HCT116 (cell line): ENCODE measurements at places on chromosomes 3 and 15.

DNA sequence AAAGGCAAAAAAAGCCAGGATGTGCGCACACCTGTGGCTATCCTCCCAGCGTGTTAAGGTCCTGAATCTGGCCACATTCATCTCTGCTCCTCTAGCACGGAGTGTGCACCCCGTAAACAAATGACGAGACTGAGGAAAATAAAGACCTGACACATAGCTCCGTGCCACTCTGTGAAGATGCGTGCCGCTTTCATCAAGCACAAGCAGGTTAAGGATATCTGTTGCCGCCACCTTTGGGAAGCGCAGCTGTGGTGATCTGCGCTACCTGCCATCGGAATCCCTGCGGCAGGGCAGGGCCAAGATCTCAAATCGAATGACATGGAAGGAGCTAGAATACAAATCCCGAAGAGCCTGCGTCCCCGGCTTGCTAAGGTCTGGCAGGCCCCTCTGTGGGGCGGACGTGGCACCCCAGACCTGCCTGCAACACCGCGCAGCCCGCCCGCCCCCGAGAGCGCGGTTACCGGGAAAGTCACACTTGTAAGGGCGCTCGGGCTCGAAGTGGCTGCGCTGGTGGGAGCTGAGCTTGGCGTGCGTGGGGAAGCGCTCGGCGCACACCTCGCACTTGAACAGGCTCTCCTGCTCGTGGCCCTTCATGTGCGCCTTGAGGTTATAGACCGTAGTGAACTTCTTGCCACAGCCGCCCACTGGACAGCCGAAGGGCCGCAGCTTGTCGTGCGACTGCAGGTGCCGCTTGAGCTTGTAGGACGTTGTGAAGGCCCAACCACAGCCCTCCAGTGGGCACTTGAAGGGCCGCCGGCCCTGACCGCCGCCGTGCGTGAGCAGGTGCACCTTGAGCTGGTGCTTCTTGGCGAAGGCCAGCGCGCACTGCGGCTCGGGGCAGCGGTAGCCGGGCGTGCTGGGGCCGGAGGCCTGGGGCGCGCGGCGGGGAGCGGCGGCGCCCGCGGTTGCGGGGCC is 936 bp downstream of the ZXDC start:
- DNase-seq = peak; percentile 16

GRCh38 chr3:124666067-124666466 is 64.2 kb upstream of the UMPS start:
- no peak for DNase-seq

DNA sequence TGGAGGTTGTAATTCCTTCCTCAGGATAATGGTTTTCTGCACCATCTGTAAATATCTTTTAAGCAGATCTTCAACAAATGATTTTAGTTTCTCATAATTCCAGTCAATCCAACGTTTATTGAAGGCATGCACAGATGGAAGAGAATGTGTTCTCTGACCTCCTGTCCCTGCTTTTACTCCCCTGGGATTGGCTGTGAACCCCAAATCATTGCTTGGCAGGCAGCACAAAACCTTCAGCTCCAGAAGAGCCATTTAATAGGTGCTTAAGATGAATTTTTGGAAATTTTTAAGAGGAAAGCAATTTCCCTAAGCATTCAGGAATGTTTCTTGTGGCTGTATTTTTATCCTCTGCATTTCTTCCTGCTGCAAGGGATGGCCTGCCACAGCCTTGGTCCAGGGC is 25.5 kb upstream of the THSD4 start:
- no peak for DNase-seq

DNA sequence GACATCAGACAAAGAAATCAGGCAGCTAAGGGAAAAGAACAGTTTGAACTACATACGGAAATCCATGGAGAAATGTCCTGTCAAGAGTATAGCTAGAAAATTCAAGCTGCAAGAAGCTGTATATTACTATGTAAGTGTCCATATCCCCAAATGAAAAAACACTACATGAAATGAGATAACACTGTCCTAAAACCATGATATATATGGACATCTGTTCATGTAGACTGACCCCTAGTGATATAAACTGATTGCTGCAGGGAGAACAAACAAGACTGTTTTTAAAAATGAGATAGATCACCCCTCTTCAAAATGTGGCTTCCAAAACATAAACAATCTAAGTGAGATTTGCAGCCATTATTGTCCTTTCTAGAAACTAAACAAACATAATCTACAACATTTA is 985.6 kb downstream of the EPHA3 start:
- no peak for DNase-seq

DNA sequence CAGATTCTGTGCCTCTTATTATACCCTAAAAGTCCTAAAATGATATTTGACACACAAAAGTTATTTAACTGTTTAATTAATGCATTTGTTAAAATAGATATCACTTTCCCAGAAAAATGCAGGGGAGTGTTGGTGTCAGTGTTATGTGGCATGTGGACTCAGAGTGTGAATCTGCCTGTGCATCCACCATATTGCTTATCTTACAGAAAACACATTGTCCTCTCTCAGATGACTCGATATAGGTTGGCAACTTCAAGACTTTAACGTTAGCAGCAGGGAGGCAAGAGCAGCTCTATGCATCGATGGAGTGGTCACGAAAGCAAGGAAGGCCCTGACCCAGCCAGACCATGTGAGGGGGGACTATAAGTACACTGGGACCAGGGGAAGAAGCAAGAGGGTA is 165.4 kb upstream of the DCBLD2 start:
- DNase-seq = no peak

DNA sequence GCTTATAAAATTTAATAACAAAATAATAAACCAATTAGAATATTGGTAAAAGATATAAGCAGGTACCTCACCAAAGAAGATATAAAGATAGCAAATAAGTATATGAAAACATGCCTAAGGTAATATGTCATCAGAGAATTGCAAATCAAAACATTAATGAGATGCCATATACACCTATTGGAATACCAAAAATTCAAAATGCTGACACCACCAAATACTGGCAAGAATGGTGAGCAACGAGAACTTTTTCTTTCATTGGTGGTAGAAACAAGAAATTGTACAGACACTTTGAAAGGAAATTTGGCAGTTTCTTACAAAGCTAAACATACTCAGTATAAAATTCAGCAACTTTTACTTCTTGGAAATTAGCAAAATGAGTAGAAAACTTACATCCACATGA is 346.9 kb upstream of the ROBO1 start:
- DNase-seq = no peak

- peak; percentile 24 for DNase-seq
Measured at GRCh38 chr3:16290007-16290826, 25.2 kb downstream of the OXNAD1 start.

GRCh38 chr3:26106228-26106627 is 316.3 kb downstream of the OXSM start:
- no peak for DNase-seq

- no peak for DNase-seq
Measured at GRCh38 chr15:71559098-71559497, 251.3 kb upstream of the NR2E3 start.

DNA sequence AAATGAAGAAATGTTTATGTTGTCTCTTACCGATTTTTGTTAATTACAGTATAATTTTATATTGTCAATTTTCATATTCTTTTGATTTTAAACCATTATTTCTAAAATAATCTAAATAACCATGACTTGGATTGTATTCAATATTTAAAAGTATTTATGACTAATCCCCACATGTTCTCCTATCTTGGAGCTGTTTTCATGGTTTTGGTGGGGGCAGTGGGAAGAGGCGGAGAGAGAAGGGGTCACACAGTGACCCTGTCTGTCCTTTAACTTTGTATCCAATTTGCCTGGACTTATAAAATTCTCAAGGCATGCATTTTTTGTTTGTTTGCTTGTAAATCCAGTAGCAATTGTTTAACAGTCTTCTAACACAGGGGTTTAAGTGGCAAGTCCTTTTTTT is 407.4 kb downstream of the NTRK3 start:
- DNase-seq = no peak

DNA sequence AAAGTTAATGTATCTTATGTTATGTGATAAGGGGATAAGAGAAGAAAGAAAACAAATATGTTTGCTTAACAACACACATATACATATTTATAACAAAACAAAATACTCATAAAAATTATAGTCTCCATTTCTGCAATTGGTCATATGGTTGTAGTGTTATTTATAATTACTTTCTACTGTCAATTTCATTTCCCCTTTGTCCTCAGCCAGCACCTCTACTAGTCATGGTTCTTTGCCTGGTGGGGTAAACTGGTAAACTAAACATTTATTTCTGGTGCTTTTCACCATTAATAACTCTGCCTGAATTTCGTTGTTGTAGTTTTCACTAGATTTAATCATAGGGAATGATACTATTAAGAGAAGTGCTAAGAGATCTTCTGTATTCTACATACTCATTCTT is 88.0 kb upstream of the ALCAM start:
- DNase-seq = no peak

GRCh38 chr15:33148129-33148751 is 46.3 kb downstream of the FMN1 start:
- DNase-seq = no peak

- DNase-seq = no peak
Measured at GRCh38 chr3:30924763-30925162, 30.3 kb upstream of the GADL1 start.

- no peak for DNase-seq
Measured at GRCh38 chr3:36063992-36064391, 316.3 kb upstream of the STAC start.

GRCh38 chr3:69116897-69117296 is 5.5 kb downstream of the LMOD3 start:
- DNase-seq = peak; percentile 36

- no peak for DNase-seq
Measured at GRCh38 chr15:67093504-67093862, 28.1 kb downstream of the SMAD3 start.

- no peak for DNase-seq
Measured at GRCh38 chr15:74614744-74615507, 710 bp upstream of the CLK3 start.

DNA sequence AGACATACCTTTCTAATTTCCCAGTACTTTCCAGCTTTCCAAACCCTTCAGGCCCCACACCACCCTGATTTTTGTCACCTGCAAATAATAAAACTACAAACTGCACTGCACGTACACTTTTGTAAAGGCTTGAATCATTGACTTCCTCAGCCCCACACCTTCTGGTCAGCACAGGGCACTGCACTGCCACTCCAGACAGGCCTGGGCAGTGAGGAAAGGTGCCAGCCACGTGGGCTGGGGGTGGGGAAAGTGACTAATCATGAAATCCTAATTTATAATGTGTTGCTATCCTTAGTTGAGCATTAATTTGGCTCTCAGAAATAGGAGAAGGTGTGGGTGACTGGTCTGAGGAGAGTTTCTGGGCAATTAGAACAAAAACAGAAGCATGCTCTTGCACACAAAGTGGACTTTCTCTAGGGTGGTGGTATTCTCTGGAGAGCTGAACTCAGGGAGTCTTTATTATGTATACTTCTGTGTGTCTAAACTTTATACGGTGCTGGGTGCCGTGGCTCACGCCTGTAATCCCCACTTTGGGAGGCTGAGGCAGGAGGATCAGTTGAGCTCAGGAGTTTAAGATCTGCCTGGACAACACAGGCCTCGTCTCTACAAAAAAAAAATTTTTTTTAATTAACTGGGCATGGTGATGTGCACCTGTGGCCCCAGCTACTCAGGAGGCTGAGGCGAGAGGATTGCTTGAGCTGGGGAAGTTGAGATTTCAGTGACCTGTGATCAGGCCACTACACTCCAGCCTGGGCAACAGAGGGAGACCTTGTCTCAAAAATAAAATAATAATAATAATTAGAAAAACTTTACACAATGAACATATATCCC is 58.2 kb upstream of the FLNB start:
- peak; percentile 22 for DNase-seq

DNA sequence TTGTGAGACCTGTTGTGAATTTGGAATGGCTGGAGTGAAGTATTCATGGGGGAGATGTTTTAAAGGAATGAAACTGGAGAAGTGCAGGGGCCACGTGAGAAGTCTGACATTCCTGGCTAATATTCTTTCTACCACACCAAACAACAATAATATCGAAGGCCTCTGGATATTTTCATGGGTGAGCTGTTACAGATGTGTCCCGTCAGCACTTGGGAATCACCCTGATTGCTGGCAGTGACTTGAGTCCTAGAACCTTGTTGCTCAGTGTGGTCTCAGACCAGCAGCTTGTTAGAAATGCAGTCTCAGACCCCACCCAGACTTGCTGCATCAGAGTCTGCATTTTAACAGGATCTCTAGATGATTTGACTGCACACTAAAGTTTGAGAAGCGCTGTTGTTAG is 113.8 kb downstream of the ITPR1 start:
- DNase-seq = no peak

DNA sequence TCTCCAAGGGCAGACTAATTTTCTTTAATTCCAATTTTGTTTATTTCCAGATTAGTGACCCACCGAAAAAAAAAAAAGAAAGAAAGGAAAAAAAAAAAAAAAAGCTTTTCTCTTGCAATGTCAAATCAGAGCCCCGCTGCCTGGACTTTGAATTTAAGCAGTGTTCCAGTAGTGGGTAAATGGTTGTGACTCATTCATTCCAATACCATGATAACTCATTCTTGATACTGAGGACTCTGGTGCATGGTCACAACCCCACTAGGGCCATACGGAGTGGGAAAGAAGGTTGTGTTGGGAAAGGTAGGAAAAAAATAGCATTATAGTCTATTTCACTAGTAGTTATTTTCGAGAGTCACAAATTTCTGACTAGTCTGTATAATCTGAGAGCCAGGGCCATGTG is 59.1 kb upstream of the COL8A1 start:
- DNase-seq = no peak

GRCh38 chr3:122533931-122534334 is 19.2 kb upstream of the KPNA1 start:
- DNase-seq = peak; percentile 78

DNA sequence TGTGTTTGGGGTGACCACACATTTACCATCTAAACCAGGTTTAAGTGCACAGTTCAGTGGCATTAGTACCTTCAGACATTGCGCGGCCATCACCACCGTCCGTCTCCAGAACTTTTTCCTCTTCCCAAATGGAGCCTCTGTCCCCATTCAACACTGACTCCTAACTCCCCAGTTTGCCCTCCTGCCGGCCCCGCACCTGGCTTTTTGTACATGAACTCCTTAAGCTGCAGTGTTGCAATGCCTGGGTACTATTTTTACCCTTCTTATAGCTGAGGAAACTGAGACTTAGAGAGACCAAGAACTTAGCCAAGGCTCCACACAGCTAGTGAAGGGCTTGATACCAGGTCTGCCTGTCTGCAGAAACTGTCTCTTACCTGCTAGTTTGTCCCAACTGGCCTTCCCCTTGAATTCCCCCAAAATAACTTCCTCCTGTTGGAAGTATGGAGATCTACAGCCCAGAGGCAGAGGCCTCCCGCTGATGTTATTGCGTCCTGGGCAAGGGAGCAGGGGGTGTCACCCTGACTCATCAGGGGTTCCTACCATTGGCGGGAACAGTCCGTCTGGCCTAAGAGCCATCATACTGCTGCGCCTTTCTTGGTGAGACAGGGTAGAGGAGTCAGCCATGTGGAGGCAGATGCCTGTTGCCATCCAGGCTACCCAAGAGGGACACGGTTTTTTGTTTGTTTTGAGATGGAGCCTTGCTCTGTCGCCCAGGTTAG is 65.6 kb downstream of the GRIP2 start:
- DNase-seq = no peak

GRCh38 chr3:196963631-196963953 is 5.0 kb downstream of the PIGZ start:
- no peak for DNase-seq
